ENCODE measurements at places on chromosomes 4 and X. TPM values are rescaled to one million over a fixed set of nuclear protein-coding genes. Genes with fewer than 3 reads are reported as not detected.

Gene SPARCL1
- 48.9 TPM for total RNA-seq

Gene HS3ST1
- total RNA-seq, result 6.9 TPM

Gene NWD2
- total RNA-seq, result 21.2 TPM

Gene AMER1
- 7.7 TPM for total RNA-seq

Gene SLC25A14
- 24.1 TPM for total RNA-seq

Gene VSIG1
- 0.41 TPM for total RNA-seq

Gene CYP4V2
- 7.3 TPM for total RNA-seq

Gene CT55
- not detected for total RNA-seq

Gene IL1RAPL2
- total RNA-seq, result 8.2 TPM

Gene MAGEA2
- total RNA-seq, result not detected

Gene MXRA5
- 0.82 TPM for total RNA-seq

Gene HERC5
- 2.4 TPM for total RNA-seq

Data from frontal cortex (tissue), 4 donors.